Lower lobe of right lung (tissue), 2 donors: ENCODE measurements at places on chromosomes 5 and 9. TPM values are rescaled to one million over a fixed set of nuclear protein-coding genes. Genes with fewer than 3 reads are reported as not detected.

Gene IFNW1
- not detected for total RNA-seq

DNA sequence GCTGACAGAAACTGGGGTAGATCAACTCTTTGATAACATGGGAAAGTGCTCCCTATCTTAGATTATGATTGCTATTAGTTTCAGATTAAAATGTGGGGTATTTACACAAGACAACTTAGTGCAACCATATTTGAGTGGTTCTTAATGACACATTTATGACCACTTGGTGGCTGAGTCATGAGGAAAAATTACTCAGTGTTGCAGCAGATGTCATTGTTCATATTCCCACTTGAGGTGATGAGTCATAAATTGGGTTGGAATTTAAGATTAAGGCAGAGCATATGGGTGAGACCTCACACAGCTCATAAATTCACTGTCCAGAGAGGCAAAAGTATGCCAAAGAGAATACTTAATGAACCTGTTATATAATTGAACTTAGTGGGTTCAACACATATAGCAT is 408.3 kb downstream of the DMRT2 start:
- DNase-seq, result no peak

DNA sequence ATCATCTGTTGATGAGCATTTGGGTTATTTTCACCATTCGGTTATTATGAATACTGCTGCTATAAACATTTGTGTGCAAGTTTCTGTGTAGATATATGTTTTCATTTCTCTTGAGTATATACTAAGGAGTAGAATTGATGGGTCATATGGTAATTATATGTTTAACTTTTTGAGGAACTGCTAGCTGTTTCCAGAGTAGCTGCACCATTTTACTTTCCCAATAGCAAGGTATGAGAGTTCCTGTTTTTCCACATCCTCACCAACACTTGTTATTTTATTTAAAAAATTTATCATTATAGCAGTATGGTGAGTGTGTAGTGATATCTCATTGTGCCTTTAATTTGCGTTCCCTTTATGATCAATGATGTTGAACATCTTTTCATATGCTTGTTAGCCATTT is 29.2 kb downstream of the CD14 start:
- no peak for DNase-seq

DNA sequence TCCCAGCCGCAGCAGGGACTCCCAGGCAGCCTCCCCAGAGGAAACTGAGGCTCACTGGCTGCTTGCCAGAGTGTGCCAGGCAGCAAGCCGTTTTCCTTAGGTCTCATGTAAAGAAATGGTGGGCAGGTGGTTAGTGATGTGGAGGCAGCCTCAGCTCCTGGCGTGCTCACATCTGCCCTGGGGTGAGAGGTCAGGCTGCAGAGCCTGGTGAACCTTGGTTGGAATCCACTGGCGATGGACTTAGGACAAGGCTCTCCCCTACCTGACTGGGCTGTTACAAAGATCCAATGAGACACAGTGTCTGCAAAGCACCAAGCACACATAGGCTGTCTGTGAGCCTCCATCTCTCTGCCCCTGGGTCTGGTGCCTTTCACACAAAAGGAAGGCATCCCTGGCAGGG is 30.9 kb downstream of the LHX6 start:
- DNase-seq, result no peak

GRCh38 chr5:77947041-77947428 is 170.9 kb upstream of the TBCA start:
- DNase-seq, result no peak

DNA sequence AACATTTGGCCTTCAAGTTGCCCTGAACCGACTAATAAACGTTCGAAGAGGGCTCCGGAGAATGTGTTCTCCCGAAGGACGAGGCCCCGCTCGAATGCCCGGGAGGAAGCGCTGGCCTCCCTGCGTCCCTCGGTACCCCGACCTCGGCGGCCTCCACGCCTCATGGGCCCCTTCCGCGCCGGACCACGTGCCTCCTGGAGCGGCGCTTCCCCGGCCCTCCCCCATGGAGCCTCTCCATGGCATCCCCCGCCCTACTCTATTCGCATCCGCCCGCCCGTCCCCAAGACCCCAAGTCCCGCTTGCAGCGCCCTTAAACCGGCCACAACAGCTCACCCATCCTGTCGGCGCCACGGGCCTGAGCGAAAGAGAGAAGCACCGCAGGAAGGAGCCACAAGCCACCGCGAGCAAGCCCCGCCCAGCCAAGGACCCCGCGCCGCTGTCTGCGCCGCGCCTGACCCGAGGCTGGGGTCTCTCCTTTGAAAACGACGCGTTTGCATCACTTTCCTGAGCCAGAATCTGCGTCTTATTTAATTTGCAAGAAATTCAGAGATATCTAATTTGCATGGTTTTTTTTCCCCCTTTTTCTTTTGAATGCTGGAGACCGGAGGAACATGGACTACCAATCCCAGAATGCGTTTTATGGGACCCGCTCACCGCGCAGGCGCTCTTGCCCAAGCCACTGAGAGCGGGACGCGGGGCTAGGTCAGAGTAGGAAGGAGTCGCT is at the start of gene RPS23:
TSS of gene RPS23 (minus strand) at position 368 of the 724 bp plus-strand sequence. CDS start at position 337, 31 bp downstream.
- peak; percentile 94 for DNase-seq

- no peak for DNase-seq
These were observed 37.6 kb downstream of the SVEP1 start for GRCh38 chr9:110541950-110542349.

GRCh38 chr5:39638813-39639212 is 214.0 kb upstream of the DAB2 start:
- no peak for DNase-seq

DNA sequence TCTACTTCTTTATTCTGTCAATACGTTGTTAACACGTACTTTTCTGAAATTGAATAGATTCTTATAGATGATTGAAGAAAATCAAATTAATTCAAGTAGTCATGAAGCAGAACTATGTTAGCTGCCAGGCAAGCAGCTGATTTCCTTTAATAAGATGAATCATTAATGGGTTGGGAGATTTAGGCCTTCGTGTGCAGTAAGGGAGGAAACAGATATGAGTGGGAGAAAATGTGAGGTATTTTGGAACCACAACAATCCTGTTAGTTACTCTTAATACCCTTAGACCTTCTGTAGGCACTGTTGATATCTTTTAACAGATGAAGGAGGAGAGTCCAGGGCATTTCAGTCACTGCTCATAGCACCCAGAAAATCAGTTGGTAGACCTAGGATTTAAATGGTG is 121.0 kb downstream of the AOPEP start:
- no peak for DNase-seq

DNA sequence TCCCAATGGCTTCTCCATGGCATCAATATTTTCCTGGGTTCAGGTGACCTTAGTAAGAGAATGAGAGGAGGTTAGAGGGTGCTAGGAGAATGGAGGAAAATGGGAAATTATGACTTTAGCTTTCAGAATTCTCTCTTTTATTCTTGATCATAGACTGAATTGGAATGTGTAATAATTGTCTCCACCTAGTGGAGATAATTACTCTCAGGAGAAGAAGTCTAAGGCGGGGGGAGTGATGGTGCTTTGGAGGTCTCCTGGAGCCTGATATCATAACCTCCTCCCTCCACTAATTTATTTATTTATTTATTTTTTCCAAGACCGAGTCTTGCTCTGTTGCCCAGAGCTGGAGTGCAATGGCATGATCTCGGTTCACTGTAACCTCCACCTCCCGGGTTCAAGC is 221.3 kb downstream of the GRIA1 start:
- no peak for DNase-seq

DNA sequence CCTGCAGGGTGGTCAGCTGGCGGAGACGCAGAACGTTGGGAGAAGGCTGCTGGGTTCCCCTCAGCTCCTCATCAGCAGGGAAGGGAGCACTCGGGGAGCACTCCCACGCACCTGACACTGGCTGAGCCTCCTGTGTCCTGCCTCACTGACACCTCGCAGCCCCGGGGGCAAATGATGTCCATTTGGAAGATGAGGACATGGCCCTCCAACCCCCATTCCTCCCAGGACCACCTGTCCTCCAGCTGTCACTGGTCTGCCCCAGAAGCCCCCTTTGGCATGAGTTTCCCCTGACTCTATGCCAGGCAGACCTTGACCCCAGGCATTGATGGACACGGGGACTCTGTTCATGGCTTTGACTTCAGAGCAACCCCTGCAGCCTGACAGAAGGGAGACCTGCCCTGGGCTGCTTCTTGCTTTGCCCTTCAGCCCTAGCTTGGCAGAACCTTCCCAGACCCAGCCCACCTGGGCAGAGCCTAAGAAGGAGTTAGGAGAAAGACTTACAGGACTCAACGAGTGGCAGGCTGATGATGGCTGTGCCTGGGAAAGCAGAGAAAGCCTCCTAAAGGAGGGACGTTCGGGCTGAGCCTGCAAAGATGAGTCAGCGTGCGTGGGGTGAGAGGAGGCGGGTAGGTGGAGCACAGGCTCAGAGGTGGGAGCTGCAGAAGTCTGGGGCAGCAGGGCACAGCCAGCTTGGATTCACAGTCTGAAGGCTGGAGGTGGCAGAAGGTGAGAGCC is 90.6 kb downstream of the LMX1B start:
- peak; percentile 43 for DNase-seq

DNA sequence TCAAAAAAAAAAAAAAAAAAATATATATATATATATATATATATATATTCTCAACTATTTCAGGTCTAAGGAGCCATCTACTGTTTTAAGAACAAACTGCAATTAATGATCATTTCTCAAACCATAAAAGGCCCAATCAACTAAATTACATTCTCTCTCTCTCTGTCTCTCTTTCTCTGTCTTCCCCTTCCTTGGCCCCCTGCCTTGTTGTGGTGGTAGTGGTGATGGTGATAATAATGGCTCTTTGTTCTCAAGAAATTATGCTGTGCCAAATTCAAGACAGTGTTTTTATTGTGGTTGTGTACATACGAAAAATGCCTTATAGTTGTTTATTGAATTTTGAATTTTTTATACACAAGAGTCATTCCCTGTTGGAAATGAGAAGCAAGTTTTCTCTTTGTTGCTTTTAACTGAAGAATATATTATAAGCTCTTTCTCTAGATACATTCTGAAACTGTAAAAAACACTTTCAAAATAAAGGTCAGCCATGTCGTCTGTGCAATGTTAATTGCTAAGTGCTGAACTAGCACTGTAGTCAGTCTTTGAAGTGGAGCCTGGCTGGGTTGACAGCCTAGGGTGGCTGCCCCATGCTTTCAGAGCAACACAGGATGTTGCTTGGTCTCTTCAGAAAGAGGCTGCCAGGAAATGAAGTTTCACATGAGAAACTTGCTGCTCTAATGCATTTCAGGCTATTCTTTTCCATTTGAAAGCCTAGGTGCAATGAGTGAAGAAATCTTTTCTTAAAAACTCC is 96.0 kb downstream of the HINT1 start:
- DNase-seq, result no peak
